ELR (cell line): ENCODE measurements at places on chromosomes 4 and X.

GRCh38 chrX:151921866-151922265 lies 9.2 kb downstream of the MAGEA4 start:
- no peak for DNase-seq

DNA sequence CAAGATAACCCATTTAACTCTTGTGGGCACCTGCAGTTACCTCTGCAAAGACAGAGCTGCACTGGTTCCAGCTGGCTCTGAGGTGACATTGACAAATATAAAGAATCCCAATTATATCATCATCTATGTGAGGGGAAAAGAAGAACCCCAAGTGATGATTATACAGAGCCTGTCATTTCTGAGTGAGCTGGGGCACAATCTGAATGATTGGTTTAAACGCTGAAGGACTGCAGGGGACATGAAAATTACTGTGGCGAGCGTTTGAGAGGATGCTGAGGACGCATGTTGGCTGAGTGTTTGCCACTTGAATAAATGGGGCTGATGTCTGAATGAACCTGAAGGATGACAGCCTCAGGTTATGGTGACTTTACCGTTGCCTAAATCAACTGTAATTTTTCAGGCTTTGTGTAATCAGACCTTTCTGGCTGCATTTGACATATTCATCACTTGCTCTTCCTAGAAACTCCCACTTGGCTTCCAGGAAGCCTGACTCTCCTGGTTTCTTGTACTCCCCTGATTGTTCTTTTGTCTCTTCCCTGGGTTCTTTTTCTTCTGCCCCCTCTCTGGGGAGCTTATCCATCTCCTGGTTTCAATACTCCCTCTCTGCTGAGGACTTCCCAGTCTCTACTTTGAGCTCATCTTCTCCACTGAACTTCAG lies 4.1 kb upstream of the HSD17B10 start:
- DNase-seq, result no peak

DNA sequence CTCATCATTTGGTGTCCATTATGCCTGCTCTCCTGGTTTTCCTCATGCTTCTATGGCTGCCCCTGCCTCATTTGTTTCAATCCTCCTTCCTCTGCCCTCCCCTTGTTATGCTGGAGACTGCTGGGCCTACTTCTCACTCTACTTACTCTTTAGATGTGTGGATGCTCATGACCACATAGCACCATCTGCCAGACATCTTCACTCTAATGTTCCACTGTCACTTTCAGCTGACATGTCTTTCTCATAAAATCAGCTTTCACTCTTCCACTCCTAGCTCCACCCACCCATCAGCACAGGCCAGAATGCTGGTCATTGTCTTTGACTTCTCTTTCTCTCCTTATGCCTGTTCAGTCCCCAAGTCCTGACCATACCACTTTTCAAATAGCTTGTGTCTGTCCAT lies 86.8 kb downstream of the REPS2 start:
- no peak for DNase-seq

DNA sequence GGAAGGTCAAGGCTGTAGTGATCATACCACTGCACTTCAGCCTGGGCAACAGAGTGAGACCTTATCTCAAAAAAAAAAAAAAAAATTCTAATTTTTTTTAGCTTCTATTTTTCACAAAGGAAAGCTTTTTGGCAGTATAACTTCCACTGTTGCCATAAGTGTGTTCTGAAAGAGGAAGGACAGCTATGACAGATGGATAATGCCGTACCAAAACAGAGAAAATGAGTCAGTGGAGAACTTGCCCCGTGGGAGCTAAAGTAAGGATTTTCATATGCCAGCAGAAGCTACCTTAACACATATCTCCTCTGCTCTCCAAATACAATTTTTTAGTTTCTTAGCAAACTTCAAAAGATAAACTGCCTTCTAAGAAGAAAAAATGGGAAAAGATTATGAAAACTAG lies 43.7 kb downstream of the RPS3A start:
- DNase-seq, result no peak

DNA sequence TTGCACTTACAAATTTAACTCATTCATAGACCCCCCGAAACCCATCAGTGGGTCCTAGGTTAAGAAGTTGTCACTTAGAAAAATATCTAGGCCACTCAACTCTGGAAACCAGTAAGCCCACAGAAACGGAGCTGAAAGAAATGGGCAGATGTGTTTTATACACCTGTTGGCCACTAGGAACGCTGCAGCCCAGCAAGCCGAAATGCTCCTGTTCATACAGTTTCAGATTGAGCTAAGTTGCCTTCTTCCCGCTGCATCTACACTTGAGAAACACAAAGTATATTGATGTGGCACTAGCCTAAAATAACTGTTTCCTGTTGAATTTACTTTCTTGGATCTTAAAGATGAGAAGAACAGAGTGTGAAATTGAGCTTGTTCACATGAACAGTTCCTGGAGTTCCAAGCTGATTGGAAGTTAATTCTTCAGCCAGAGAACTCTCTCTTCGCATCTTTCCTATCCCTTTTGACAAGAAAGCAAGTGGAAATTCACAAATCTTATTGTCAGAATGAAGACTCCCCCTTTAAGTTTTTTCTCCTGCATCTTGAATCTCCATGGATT lies 174.1 kb downstream of the RBMX2 start:
- peak; percentile 43 for DNase-seq

DNA sequence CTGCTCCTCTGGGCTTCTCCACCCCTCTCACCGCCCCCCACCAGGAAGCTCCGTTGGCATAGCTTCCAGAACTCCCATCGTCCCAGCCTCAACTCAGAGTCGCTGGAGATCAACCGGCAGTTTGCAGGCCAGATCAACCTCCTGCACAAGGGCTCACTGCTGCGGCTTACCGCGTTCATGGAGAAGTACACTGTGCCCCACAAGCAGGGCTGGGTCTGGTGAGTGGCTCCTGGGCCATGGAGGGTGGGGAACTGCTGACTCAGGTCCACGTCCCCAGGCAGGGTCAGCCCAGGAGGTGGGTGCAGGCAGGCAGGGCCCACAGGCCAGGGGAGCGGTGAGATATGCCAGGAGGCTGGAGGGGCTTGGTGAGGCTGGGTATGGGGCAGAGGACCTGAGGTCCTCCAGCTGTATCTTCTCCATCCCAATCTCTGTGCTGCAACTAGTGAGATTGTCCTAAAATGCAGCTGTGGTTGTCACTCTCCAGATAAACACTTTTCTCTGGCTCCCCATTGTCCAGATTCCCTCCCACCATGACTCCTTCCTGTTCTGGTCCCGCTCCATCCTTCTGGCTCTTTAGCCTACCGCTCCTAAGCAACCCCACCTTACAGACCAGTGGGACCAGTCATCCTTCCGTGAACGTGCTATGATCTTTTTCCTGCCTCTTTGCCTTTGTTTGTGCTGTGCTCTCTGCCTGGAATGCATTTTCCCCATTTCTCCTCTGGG lies 71.9 kb downstream of the STARD8 start:
- no peak for DNase-seq
